ENCODE measurements at places on chromosomes 7 and 10. TPM values are rescaled to one million over a fixed set of nuclear protein-coding genes. Genes with fewer than 3 reads are reported as not detected.

The ATOH7 gene
- 0.08 TPM for total RNA-seq

The CDNF gene
- total RNA-seq: 1.3 TPM

The CUZD1 gene
- 1.3 TPM for total RNA-seq

The NUTM2D gene
- total RNA-seq: 1.4 TPM

The LRIT1 gene
- not detected for total RNA-seq

The VGF gene
- 20.1 TPM for total RNA-seq

The AUTS2 gene
- 3.8 TPM for total RNA-seq

The GHRHR gene
- total RNA-seq: not detected

The CYP2C9 gene
- total RNA-seq: not detected

The OR9A2 gene
- total RNA-seq: not detected

The LRRD1 gene
- not detected for total RNA-seq

The LRRC17 gene
- total RNA-seq: 0.09 TPM

The THSD7A gene
- total RNA-seq: 1.4 TPM

The PALS2 gene
- total RNA-seq: 23.1 TPM

The CYCS gene
- 226 TPM for total RNA-seq

The GRID2IP gene
- total RNA-seq: not detected

The KCNH2 gene
- 5.7 TPM for total RNA-seq

The ZNF365 gene
- total RNA-seq: 0.91 TPM

The OPALIN gene
- total RNA-seq: not detected

The CYP3A4 gene
- 0.10 TPM for total RNA-seq

The FGF8 gene
- total RNA-seq: 0.08 TPM

The NPC1L1 gene
- 0.06 TPM for total RNA-seq

The ATG9B gene
- total RNA-seq: 0.71 TPM

The UROS gene
- 56.3 TPM for total RNA-seq

The TLX1 gene
- total RNA-seq: not detected

The SPDYE9 gene
- not detected for total RNA-seq

The NRCAM gene
- total RNA-seq: 99.1 TPM

The TRPV5 gene
- total RNA-seq: not detected

The H2BK1 gene
- total RNA-seq: not detected

The C10orf62 gene
- 0.08 TPM for total RNA-seq

The SLC16A12 gene
- total RNA-seq: 0.45 TPM

The SPACDR gene
- total RNA-seq: 0.92 TPM
